ENCODE measurements at places on chromosomes 16 and 17.

- no peak for DNase-seq
Measured at GRCh38 chr16:69199382-69199781, 12.4 kb downstream of the SNTB2 start.

- peak; percentile 82 for DNase-seq
Measured at GRCh38 chr17:7241783-7242716, at the start of gene GABARAP. TSS of gene GABARAP (minus strand) at chr17:7242449. CDS start at chr17:7242330, 119 bp downstream.

GRCh38 chr17:67130768-67131167 lies 86.4 kb downstream of the CACNG1 start:
- DNase-seq: no peak

- DNase-seq: no peak
Measured at GRCh38 chr17:64599827-64600226, 62.3 kb downstream of the SMURF2 start.

DNA sequence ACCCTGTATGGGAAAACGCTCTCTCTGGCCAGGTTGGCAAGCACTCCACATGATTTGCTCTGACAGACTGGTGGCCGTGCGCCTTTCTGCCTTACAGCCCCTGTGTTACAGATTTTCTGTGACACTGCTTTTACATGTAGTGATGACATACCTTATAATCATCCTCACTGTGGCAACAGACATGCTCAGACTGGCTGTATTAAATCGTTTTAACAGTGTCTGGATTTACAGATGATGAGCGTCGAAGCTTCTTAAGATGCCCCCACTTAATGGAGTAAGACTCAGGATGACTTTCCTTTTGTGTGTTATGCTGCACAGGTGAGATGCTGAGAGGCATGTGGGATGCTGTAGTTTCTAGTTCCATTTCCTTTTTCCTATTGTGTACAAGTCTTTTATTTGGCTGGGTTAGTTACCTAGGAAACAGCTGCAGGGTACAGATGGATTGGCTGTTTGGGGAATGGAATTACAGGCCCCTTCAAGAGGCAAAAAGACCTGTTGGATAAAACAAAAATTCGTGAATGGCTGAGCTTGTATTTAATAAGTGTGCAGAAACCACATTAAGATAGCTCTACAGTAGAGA lies 20.9 kb upstream of the VWA3A start:
- DNase-seq: no peak

DNA sequence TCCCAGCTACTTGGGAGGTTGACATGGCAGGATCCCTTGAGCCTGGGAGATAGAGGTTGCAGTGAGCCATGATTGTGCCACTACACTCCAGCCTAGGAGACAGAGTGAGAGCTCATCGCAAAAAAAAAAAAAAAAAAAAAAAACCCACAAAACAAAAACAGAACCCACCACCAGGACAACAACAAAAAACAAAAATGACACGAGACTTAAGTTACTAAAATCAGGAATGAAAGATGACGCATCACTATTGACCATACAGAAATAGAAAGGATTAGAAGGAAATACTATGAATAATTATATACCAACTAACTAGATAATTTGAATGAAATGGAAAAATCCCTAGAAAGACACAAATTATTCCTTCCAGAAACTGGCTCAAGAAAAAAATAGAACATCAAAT lies 432.4 kb upstream of the PMFBP1 start:
- DNase-seq: no peak

DNA sequence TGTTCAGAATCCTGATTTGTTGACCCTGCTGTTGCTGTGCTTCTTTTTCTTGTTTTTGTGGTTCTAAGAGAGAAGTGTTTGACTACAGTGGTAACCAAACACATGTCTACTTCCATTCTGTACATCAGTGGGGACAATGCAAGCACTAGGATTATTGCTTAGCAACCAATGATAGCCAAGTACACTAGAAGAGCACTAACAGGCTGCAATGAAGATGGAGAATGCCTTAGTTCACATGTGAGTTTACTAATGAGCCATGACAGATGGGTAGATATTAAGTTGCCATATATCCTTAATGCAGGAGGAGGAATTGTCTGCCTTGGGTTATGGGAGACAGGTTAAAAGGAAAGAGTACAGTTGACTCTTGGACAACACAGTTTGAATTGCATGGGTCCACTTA lies 8.3 kb downstream of the EFCAB5 start:
- DNase-seq: no peak

GRCh38 chr16:3094289-3095027 lies 4.6 kb downstream of the ZSCAN10 start:
- DNase-seq: no peak

- no peak for DNase-seq
Measured at GRCh38 chr17:34248511-34249024, 6.5 kb upstream of the CCL2 start.

DNA sequence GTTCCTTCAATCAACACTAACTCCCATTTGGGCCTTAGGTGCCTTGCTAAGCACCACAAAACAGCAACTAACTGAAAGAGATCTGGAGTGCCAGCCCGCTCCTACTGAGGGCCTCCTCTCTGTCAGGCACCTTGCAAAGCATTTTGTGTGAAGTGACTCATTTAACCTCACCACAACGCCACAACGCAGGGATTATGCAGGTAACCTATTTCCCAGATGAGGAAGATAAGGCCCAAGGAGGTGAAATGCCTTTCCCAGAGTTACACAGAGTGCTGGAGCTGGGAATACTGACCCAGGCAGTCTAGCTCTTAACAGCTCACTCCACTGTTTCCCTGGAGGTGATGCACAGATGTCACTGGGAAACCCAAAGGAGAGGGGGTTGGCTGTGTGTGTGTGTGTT lies 32.8 kb downstream of the DRC3 start:
- no peak for DNase-seq

DNA sequence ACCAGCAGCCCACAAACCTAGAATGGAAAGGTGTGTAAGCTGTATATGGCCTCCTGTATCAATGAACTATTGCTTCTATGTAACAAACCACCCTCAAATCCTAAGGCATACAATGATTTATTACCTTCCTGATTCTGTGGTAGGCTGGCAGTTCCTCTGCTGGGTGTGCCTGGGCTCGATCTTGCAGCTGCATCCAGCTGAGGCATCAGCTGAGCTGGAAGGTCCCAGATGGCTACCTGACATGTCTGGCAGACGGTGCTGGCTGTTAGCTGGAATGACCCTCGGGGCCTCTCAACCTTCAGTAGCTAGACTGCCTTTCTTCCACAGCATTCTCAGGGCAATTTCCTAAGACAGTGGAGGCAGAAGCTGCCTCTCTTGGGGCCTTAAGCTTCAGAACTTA lies 152.7 kb downstream of the RAB11FIP4 start:
- no peak for DNase-seq

GRCh38 chr16:20507280-20507679 lies 56.0 kb downstream of the ACSM2A start:
- no peak for DNase-seq

GRCh38 chr17:55023626-55024025 lies 55.1 kb downstream of the STXBP4 start:
- DNase-seq: no peak

DNA sequence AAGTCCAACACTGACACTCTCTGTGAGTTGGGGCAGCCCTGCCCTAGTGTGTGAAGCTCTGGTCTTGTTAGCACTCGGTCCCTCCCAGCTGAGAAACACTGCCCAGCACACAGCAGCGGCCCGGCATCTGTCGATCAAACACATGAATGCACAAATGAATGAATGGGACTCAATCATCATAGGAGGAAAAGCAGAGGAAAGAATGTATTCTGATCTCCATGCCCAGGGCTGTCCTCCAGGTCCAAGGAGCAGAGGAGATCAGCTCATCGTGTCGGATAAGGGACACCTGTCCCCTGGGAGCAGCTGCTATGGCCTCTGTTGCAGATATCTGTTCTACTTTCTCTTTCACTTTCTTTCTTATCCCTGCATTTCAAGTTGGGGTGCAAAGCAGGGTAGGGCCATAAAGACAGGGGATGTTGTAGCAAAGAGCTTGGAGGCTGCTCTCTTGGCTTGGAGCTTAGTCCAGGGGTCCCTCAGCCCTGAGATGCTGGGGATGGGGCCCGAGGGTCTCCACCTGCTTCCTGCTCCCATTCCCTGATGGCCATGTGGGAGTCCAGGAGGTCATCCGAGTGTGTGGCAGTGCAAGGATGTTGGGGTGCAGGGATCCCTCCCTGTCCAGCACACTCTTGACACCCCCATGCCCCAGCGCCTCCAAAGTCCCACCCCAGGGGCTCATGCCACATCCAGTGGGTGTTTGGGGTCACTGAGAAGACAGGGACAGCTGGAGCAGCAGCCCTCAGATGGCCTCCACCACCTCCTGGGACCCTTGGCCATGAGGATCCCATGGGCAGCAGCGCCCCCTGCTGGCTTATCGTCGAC lies 88.2 kb downstream of the IRF8 start:
- DNase-seq: peak; percentile 17

DNA sequence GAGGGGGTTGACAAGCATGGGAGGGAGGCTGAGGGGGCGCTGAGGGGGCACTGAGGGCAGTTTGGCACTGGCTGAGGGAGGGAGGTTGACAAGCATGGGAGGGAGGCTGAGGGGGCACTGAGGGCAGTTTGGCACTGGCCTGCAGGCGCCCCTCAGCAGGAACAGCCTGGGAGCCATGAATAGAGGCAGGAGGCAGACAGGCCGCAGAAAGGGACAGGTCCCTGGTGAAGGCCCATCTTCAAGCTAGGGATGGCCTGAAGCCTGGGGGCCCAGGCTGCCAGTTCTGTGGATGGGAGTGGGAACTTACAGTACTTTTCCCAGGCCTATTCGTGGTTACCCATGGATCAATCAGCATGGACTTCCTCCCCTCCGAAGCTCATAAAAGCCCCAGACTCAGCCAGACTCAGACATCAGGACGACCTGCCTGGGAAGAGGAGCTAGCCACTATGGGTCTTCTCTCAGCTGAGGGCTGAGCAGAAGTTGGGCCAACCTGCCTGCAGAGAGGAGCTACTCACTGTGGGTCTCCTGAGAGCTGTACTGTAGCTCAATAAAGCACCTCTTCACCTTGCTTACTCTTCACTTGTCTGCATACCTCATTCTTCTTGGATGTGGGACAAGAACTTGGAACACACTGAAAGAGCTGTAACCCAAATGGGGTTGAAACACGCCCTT lies 72.8 kb upstream of the BRD7 start:
- DNase-seq: no peak

GRCh38 chr17:31631766-31632165 lies 227.3 kb downstream of the COPRS start:
- DNase-seq: no peak

DNA sequence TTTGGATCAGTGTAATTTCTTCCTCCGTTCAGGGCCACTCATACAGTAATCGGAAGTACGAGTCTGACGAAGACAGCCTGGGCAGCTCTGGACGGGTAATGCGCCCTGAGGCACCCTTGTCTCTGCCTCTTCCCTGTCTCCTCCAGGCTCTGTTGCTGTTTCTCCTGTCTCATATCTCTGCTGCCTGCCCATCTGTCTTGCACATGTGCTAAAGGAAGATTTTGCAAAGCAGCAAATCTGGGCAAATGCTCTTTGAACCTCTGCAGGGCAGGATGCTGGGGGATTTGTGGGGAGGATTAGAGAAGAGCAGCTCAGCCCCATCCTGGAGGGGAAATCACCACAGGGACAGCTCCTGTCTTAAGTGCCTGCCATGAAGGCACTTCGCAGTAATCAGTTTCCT lies 32.4 kb upstream of the POLR3E start:
- DNase-seq: no peak

GRCh38 chr16:48596326-48596725 lies 13.7 kb downstream of the N4BP1 start:
- DNase-seq: no peak

DNA sequence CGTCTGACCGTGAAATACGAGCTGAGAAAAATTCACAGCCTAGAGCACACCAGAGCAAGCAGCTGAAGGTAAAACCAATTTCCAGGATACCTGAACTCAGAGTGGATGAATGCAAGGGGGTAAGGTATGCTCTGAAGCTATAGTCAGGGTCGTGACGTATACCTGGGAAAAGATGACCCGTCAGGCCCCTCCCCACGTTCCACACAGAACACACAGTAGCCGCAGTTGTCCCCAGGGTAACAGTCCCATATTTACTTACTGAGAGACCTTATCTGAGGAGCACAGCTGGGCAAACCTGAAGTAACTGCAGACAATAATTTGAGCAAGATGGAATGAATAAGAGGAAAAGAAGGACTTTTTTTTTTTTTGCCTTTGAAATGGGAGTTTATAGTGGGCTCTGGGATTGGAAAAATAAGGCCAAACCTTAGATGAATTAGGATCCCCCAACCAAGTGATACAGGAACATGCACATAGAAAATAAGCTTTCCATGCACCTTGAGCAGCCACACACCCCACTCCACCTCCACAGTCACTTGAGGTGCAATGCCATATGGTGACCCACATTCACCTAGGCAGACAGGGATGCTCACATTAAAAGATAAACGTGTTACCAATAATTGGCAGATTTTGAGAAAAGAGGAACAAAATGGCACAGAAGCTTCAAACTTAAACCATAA lies 38.0 kb downstream of the ABCA6 start:
- no peak for DNase-seq

- no peak for DNase-seq
Measured at GRCh38 chr16:73874324-73874723, 422.3 kb upstream of the PSMD7 start.

DNA sequence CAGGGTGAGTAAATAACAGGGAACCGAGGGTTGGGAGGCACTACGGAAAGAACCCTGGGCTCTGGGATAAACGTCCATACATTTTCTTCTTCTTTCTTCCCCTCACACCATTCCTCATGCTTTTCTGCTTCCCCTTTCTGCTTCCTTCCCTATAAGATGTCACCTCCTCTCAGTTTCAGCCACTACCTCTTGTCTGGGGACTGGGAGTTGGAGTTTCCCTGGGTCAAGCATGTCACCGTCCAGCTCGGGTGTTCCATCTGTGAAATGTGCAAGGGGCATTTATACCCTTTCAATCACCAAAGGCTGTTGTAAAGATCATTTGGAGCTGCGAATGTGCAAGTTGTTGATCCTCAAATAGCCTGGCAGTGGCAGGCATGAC lies 17.5 kb upstream of the CCL22 start:
- DNase-seq: no peak

DNA sequence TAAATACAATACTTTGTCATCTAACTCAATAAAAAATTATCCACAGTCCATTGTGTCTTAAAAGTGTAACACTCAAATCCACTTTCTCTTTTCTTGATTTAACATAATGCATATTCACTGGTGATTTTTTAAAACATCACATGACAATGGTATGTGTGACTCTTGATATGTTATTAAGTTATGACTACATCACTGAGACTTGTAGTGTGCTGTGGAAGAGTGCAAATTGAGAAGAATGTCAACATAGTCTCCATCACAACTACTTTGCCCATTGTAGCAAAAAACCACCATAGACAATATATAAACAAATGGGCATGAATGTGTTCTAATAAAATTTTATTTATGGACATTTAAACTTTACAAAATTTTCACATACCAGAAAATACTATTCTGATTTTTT lies 380.7 kb upstream of the PMFBP1 start:
- no peak for DNase-seq

DNA sequence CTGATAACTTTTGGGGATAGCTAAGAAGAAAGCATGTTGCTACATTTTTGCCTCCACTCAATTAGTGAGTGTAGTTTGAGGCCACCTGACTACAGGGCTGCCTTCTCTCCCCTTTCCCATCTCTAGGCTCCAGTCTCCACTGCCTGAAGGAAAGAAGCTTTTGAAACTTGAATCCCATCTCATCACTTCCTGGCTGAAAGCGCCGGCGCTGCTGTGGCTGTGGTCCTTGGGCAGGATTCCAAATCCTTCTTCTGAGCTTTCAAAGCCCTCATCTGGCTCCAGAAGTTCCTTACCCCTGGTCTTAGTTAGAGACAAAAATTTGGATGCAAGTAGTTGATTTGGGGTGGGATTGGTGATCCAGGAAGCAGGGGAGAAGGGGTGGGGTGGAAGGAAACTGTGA lies 119.4 kb downstream of the FOXL1 start:
- DNase-seq: no peak

- DNase-seq: no peak
Measured at GRCh38 chr17:75295201-75296158, 6.2 kb upstream of the SLC25A19 start.
